ENCODE measurements at places on chromosomes 1 and 21.

GRCh38 chr1:93607814-93608186 lies 73.8 kb downstream of the BCAR3 start:
- no peak for DNase-seq

- DNase-seq: no peak
Measured at GRCh38 chr1:83060221-83060620, 938.7 kb downstream of the TTLL7 start.

DNA sequence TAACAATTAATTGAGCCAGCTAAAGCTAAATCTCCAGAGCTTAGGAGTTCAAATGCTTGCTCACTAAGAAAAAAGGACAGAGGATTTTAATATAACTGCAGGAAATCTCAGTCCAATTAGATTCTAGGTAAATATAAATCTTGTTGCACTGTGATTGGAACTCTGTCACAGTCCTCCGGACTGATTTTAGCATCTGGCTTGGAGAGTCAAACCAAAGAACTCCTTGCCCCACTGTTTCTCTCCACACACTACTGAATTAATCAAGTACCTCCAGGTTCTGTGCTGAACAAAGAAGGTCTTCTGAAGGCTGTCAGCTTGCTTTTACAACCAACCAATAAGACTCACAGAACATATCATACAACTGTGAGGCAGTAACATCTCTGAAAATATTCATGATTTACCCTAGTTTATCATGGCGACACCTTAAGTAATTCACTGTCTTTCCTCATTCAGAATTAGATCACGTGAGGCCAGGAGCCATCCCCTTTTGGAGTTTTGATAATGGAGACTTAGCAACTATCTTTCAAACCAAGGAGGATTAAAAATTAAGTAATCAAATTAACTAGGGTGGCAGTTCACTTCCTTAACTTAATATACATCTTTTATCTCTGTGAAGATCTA lies 176.0 kb downstream of the RERE start:
- DNase-seq: no peak

GRCh38 chr1:27220096-27220495 lies 14.3 kb upstream of the WDTC1 start:
- no peak for DNase-seq

DNA sequence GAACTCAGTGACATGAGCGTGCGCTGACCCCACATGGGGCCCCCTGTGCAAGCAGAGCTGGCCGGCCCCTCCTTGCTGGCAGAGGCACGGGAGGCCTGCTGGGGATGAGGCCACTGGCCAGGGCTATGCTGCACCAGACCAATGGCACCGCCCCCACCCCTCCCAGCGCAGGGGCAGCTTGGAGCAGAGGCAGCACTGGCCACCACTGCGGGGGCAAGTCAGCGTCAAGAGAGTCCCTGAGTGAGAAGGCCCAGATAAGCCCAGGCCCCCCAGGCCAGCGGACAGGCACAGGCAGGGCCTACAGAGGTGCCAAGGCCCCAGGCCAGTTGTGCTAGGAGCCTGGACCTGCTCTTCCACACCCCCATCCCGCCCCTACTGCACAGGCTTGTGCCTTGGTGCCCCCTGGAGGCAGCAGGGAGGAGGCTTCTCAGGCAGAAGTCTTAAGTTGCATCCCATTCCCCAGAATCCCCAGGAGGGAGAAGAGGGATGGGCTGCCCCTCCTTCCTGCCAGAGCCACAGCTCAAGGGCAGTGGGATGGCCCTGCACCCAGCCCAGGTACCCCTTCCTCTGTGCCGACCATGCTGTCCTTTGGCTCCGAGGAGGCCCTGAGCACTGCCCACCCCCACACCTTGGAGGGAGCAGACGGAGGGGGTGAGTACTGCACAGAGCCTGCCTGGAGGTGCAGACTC lies 35.8 kb downstream of the EPHX1 start:
- no peak for DNase-seq

- no peak for DNase-seq
Measured at GRCh38 chr1:46180082-46180616, 3.9 kb upstream of the P3R3URF start.

- DNase-seq: no peak
Measured at GRCh38 chr21:32499249-32500055, 85.9 kb downstream of the TCP10L start.

DNA sequence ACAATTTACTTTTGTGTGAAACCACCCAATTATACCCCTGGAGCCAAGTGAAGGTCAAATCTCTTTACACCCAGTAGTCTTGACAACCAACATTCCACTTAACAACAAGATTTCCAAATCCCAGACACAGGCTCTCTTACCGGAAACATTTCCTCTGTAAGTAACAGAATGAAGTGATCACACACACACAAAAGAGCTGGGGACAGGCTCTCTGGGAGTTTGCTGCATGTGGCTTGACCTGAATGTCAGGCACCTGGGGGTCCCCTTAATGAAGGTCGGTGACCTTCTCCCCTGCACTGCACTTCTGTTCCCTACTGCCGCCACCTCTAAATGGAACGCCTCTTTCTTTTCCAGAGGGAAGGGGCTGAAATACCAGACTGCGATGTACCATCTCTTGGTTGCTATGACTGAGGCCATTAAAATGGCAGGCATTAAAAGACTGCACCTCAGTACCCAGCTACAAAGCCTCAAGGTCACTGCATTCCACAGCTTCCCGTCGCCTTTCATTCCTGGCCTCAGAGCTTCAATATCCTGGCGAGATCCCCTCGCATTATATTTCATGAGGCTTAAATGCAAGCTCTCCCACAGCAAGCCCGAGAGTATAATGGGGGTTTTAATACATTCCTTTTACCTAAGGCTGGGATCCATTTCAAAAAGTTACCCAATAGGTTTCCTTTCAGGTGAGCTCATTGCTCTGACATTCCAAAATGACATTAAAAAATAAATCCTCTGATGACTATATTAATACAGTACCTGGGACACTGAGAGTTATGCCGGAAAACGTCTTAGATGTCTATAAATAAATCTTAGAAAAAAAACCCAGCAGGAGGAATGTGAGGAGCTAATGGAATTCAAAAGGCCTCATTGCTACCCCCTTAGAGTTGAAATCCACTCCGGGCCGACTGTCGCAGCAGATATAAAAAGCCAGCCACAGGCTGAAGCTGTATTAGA lies 90.9 kb upstream of the DIRAS3 start:
- no peak for DNase-seq

GRCh38 chr1:148290881-148291280 lies 138.8 kb upstream of the NBPF11 start:
- DNase-seq: no peak

- DNase-seq: no peak
Measured at GRCh38 chr1:232260861-232261260, 369.1 kb downstream of the SIPA1L2 start.

GRCh38 chr1:236144446-236145150 lies 2.3 kb downstream of the GPR137B start:
- no peak for DNase-seq

DNA sequence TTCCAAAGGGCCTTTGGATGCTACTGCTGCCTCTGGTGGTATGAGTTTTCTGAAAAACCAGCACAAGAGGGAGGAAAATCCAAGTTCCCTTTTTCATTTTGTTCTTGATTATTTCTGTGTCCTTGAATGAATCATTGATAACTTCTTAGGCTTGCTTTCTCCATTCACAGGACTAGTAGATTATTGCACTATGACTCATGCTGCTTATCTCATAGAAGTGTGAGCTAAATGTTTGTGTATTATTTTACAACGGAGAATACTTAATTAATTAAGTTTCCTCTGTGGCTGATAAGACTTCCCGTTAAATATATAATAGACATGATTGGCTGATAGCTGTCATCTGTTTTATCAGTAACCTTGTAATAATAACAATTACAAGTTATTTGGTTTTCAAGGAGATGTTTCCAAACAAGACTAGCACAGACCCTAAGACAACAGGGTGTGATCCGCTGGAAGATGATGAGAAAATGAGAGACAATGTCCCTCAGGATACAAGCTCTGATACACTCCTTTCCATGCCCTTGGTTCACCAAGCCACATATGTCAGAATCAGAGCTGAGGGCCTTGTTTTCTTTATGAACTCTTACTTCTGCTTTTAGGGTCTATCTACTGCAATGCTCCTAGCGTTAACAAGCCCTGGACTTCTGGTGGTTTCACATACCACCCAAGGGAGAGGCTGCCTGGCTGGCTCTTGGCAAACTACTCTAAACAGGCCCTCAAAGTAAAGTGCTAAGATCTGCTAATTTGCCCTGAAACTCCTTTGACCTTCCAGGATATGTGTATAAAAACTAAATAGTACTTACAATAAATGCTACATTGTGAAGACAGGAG lies 1078.3 kb downstream of the TTLL7 start:
- no peak for DNase-seq

GRCh38 chr1:62724430-62724829 lies 36.2 kb upstream of the DOCK7 start:
- no peak for DNase-seq

DNA sequence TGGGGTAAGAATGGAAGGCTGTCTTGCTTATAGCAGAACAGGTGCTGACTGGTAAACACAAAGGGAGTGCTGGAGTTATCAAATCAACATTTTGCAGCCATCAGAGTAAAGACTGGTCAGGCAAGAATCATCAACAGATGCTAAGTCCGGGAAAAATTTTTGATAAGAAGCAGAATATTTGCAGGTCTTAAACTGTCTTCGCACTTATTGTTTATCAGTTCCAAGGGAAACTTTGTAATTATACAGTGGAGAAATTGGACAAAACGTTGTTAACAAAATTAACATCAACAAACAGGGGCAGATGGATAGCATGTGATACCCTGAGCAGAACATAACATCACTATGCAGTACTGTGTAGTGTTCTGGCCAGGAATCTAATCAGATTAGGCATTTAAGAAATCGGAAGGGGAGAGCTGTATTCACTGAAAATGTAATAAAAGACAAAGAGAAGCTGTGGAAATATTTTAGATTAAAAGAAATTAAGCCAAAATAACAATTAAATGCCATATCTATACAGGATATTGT lies 127.1 kb downstream of the DAB1 start:
- no peak for DNase-seq

DNA sequence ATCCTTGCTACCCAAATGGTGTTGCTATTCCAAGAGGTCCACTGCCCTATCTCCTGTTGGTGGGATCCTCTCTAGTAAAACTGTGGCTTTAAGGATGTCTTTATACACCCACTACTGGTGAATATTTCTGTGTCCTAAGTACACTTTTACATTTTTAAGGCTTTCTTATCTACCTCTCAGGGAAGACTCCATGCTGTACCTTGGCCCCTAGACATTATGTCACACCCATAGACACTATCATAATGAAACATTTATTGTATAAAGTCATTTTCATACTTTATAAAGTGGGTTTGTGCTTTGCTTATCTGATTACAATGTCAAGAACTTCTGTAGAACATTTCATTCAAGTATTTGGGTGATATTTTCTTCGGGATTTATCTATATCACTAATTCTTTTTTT lies 270.3 kb upstream of the SNX7 start:
- no peak for DNase-seq

GRCh38 chr1:32978854-32979253 lies 14.2 kb upstream of the RNF19B start:
- DNase-seq: no peak

- no peak for DNase-seq
Measured at GRCh38 chr1:103283841-103284669, 175.7 kb upstream of the COL11A1 start.

- DNase-seq: no peak
Measured at GRCh38 chr1:180291004-180291403, 60.9 kb downstream of the LHX4 start.

GRCh38 chr1:182957902-182958395 lies 5.0 kb upstream of the SHCBP1L start:
- DNase-seq: no peak

DNA sequence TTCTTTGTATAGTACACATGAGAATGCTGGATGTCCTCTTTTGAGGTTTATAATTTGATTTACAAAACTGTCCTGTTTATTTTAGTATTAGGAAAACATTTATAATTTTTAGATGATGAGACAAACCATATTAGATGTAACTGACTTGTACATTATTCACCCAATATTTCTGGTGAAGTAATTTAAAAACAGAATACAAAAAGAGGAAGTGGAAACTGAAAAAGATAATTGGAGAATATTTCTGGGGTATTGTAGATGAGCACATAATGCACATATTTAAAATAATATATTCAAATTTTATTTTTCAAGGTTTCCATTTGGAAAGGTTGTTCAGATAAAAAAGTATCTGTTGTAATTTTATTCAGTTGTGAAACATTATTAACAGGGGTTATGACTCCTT lies 40.7 kb downstream of the XPR1 start:
- no peak for DNase-seq

DNA sequence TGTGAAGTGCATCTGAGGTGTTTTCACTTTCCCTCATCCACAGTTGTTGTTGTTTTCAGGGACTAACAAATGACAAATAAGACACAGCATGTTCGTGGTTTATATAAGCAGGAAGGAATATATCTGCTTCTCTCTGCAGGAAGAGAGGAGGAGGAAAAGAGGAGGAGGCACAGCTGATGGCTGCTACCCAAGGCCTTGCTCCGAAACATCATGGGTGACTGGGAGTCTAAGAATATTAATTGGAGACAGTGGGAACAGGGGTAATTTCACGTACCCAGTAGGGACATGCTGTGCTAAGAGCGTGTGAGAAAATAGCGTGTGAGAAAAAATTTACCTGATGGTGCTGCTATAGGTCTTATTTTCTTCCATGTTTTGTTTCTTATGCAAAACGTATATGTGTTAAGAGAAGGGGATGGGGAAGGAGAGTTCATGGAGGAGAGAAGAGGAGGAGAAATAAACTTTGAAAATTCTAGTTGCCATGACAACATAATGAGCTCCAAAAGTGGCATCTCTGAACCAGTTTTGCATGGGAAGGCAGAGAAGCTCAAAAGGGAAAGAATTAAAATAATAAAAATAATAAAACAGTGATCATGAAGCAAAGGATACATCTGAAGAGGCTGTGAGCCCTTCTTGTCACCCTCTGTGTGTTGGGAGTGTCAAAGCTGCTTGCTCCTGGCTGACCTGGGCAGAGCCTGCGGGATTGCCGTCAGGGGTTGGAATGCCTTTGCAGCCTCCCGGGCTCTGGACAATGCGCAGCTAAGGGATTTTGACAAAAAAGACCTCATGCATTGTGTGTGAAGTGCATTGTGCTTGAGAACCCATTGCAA lies 192.0 kb downstream of the CACNA1E start:
- DNase-seq: no peak

GRCh38 chr1:112849425-112850033 lies 106.5 kb downstream of the SLC16A1 start:
- DNase-seq: no peak

DNA sequence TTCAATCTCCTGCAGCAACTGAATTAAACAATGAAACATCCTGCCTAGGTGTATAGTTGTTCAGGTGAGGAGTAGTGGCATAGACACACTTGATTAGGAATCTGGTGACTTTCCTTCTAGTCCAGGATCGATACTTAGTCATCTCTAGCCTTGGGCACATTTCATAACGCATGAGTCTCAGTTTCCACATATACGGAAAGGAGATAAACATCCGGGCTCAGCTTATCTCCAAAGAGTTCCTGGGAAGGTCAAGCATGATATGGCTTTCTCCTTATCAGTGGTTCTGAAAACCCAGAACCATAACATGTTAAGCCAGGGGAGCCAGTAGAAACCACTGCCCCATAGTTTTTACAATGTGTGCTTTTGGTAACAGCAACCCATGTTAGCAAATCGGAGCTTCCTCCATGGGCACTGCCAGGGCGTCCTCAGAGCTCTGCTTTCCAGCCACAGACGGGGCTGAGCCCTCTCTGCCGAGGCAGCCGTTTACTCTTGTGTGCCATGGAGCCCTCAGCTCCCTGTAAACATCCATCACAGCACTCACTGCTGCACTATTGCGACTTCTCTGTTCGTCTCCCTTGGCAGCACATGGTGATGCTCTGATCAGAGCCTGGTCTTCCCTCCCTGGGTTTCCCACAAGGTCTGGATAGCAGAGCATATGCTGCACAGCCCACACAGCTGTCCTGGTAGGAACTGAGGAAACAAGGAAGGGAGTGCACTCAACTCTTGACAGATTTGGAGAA lies 34.6 kb downstream of the RUNX1 start:
- no peak for DNase-seq
